Endothelial cell of umbilical vein (primary cell): ENCODE measurements at places on chromosomes 3 and 15. TPM values are rescaled to one million over a fixed set of nuclear protein-coding genes. Genes with fewer than 3 reads are reported as not detected.
A peak's percentile ranks its signal among the peaks of the same experiment; 100 is the strongest.

GRCh38 chr3:169813757-169814517 is 1.2 kb upstream of the LRRC34 start:
- peak overlapping the region; percentile 4 for H3K4me3 ChIP-seq
- peaks cover 3% of the 10 kb centered on the region for H3K27me3 ChIP-seq
- DNase-seq = peak; percentile 28
- H3K36me3 ChIP-seq = no peaks in the 10 kb centered on the region
- peaks cover 15% of the 10 kb centered on the region for H3K4me1 ChIP-seq

DNA sequence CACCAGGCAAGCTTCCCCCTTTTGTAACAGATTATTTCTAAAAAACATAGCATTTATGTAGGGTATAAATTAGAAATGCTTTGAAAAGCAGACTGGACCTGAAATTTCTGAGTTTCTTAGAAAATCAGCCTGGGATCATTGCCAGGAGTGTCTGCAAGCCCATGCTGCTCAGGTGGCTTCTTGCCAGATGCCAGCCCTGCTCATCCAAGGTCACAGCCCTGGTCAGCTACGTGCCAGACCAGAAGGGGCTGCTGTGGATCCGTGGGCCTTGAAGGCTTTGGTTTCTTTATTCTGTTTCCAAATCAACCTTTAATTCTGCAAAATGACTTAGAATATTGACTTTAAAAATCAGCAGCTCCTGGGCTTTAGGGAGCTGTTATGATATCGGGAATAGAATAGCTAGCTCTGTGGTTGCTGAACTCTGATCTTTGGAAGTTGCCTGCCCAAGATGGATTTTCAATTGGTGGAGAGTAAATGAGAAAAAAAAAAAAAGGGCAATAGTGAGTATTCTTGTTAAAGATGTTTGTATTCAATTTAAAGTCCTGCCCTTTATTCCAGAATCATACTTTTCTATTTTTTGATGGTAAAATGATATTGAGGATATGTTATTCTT is 370.1 kb upstream of the ONECUT1 start:
- H3K27ac ChIP-seq = no peak overlapping the region
- no peak for DNase-seq
- no peaks in the 10 kb centered on the region for H3K4me1 ChIP-seq
- H3K27me3 ChIP-seq = no peaks in the 10 kb centered on the region
- H3K4me3 ChIP-seq = no peak overlapping the region

ACAD9 gene
- 56.0 and 65.8 TPM in 2 replicates for total RNA-seq

KLF15 gene
- 1.4 and 3.0 TPM in 2 replicates for total RNA-seq
